NCI-H1694 treated with DMSO at 0.1 percent for 48 hours (cell line): ENCODE measurements at places on chromosomes 5 and 9.
A peak's percentile ranks its signal among the peaks of the same experiment; 100 is the strongest.

DNA sequence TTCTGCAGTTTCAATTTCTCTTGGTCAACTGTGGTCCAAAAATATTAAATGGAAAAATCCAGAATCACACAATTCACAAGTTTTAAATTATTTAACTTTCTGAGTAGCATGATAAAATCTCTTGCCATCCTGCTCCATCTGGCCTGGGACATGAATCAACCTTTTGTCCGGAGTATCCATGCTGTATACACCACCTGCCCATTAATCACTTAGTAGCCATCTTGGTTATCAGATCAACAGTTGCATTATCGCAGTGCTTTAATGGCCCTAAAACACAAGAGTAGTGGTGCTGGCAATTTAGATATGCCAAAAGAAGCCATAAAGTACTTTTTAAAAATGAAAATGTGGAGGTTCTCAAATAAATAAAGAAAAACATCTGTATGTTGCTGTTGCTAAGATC lies 25.3 kb downstream of the EFCAB9 start:
- no peak for DNase-seq

DNA sequence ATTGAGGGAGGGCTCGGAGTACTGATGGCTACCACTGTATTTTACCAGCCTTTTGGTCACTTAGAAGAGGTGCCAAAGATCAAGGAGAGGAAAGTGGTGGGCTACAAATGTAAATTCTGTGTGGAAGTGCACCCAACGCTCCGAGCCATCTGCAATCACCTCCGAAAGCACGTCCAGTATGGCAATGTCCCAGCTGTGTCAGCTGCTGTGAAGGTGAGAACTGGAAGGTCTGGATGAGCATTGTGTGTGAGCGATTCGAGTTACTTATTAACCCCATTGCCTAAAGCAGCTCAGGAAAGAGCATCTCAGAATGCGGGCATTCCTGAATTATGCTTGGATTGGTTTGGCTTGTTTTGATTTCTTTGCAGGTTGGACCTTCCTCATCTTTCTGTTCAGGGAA lies 67.5 kb downstream of the ZNF462 start:
- no peak for DNase-seq

GRCh38 chr9:8012986-8013385 lies 213.4 kb upstream of the DMAC1 start:
- DNase-seq, result no peak

GRCh38 chr9:121266906-121267650 lies 884 bp upstream of the GSN start:
- no peak for DNase-seq

GRCh38 chr5:40166802-40167201 lies 512.9 kb upstream of the PTGER4 start:
- no peak for DNase-seq

DNA sequence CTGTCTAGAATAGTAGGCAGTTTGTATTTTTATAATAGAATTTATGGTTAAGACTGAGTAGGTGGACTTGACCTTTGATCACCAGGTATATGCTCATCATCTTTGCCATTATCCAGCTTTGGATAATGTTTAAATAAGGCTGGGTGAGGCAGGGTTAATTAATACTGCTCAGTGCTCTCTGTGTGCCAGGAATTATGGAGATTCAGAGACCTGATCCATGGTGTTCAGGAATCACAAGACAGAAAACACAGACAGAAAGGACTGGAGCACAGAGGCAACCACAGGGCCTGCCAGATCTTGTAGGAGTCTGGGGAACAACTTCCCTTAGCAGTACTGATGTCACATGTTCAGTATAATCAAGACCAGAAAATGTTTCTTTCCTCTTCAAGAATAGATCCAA lies 186.3 kb upstream of the ADCY2 start:
- DNase-seq, result no peak

GRCh38 chr5:2570586-2570985 lies 180.9 kb downstream of the IRX2 start:
- no peak for DNase-seq

- no peak for DNase-seq
Observed at GRCh38 chr9:130299785-130300615, 34.4 kb downstream of the HMCN2 start.

GRCh38 chr9:89597711-89598362 lies 7.0 kb upstream of the GADD45G start:
- DNase-seq, result peak; percentile 50

GRCh38 chr9:20838218-20838617 lies 154.2 kb downstream of the FOCAD start:
- DNase-seq, result no peak

DNA sequence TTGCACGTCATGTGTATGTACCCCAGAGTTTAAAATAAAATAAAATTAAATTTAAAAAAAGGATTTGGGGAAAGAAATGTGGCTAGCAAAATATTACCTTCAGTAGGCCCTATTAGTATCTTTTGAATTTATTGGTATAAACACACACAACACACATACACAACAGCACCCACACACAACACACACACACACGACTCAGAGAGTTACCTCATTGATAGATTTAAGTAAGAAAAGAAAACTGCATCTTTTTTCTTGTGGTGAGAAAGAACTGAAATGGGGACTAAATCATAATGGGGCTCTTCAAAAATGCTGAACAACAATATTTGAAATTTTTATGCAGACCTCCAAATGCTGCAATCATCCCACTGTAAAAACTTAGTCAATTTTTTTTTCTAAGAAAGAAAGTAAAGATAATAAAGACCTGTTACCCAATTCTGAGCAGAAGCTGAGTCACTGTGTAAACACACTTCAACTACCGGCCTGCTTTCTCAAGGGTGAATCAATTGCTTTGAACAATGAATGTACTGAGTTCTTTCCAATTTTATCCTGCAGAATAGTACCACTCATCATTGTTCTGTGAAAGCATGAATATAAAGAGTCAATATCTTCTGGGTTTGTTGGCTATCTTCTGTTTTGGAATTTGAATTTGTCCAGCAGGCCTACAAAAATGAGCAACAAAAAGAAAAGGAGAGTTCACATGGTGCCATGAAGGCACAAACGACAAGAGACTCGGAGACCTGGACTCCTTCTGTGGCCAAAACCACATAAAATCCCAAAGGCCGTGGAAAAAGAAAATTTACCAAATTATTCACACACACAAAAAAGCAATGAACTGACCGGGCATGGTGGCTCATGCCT lies 57.9 kb upstream of the CCNG1 start:
- DNase-seq, result no peak

DNA sequence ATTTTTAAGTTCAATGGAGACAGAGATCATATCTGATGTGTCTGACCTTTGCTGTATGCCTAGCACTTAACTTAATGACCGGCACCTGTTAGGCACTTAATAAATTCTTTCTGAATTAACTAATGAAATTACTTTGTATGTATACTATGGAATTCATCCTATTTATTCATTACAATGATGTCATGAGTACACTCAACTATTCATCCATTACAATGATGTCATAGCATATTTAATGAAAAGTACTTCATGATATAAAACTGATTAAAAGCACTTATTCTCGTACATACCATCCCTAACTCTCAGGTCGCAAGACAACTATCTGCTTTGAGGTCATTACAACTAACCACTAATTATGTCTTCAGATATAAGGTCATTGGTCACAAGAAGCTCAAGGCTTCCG lies 1131.6 kb downstream of the DTWD2 start:
- no peak for DNase-seq

DNA sequence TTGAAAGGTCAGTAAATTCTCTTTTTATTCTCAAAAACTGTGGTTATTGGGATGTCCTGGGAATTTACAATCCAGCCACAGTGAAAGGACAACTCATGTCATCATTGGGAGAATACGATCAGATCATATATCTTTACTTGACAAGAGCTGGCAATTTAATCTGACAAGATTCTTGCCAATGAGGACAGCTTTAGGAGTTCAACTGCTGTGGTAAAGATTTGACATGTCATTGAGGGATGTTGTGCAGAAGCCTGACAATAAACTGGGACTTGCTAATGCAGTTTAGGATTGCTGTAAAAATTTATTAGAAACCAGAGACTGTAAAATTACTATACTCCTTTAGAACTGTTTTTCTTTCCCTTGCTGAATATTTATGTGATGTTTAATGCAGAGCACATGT lies 1131.0 kb downstream of the MAT2B start:
- no peak for DNase-seq

DNA sequence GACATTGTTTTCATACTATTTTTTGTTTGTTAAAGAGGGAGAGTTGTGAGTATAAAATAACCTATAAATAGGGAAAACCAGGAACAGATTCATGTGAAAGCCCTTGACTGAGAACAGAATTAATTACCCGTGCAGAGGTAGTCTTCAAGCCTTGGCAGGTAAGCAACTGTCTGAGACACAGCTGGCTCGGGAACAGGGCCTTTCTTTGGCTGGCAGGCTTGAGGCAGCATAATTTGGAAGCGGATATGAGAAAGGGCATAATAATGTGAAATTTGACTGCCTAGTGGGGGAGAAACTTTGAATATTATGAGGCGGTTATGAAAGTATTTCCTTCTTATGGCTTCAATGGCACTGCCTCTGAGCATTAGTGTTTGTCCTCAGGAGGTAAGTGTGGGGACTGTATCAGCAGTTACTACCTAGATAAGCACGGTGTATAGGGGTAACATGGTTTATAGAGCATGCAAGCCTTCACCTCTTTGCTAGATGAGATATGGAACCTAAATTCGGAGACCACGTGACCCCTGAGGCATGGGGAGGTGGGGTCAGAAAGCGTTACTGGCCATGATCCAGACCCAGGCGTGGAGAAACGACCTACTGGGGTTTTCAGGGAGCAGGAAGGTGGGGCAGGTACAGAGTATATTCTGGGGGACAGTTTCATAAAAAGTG lies 210.2 kb upstream of the GAS1 start:
- no peak for DNase-seq

DNA sequence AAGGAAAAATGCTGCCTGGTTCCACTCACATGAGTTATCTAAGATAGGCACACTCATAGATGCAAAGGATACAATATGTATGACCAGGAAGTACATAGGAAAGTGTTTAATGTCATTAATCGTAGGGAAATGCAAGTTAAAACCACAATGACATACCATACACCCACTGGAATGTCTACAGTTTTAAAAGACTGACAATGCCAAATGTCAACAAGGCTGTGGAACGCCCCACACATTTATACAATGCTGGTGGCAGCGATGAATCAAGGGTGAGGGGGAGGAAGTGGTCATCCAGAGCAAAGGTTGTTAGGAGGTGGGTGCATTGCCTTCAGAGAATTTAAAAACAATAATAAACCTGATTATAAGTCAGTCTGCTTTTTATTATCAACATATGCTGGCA lies 437.8 kb downstream of the ARHGEF28 start:
- DNase-seq, result no peak

DNA sequence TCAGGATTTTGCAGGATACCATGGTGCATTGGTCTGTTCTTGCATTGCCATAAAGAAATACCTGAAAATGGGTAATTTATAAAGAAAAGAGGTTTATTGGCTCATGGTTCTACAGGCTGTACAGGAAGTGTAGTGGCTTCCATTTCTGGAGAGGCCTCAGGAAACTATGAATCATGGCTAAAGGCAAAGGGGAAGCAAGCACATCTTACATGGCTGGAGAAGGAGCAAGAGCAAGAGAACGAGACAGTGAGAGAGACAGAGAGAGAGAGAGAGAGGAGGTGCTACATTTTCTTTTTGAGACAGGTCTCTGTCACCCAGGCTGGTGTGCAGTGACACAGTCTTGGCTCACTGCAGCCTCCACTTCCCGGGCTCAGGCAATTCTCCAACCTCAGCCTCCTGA lies 43.9 kb downstream of the P4HA2 start:
- DNase-seq, result no peak

- DNase-seq, result no peak
Observed at GRCh38 chr9:126217797-126218196, 108.8 kb upstream of the MVB12B start.

DNA sequence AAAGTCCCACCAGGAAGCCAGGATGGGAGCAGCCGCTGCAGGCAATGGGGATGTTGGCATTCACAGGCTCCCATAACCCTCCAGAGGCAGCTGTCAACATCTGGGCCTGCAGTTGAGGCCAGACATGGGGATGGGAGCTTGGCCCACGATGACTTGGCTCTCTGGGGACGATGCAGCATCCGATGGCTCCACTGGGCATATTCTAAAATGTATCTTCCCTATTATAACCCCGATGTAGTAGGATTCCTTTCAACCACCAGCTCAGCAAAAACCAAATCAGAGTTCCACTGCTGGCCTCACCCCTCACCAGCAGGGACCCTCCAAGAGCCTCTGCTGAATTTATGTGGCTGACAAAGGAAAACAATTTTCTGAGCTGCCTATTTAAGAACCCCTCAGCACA lies 7.1 kb downstream of the SPRY4 start:
- no peak for DNase-seq

- no peak for DNase-seq
Observed at GRCh38 chr5:11387382-11387781, 516.9 kb downstream of the CTNND2 start.

DNA sequence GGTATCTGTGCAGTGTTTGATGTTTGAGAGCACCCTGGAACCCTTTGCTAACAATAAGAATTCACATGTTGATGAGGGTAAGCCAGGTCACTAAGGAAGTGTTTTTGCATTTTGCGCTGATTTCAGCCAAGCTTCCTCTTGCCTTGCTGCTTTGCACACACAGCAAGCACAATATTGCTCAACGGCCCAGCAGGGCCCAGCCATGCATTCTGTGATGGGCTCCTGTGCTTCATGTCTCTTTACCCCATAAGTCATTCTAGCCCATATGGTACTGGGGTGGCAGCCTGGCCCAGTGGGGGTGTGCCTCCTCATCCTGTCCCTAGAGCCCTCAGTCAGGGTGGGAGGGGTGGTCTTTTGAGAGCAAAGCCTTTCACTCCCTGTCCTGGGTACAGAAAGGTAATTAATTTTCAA lies 481.3 kb downstream of the GADD45G start:
- DNase-seq, result peak; percentile 47

GRCh38 chr5:99037668-99038067 lies 108.9 kb upstream of the CHD1 start:
- no peak for DNase-seq

DNA sequence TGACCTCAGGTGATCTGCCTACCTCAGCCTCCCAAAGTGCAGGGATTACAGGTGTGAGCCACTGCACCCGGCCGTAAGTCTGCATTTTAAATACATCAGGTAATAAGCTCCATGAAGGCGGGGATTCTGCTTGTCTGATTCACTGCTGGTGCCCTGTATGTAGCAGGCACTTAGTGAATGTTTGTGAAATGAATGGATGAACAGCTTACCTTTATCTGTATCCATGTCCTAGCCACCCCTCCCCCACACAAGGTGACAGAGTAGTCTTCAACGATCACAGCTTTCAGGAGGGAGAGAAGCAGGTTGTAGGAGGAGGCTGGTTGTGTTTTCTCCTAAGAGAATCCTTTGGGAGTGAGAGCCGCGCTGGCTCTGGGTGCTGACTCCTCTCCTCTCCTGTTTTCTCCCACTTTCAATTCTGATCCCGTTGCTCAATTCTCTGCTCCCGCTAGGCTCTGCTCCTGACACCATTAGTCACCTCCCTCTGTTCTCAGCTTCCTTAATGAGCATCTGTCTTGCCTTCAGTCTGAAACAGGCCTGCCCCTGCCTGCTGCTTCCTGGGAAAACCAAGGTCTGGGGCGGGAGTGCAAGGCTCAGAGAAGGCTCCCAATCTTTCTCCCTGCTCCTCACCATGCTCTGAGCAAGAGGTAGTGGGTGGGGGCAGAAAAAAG lies 88.8 kb upstream of the CTNNA1 start:
- DNase-seq, result peak; percentile 70
